Pancreas (tissue), 10 donors: ENCODE measurements at places on chromosomes 1 and 21. TPM values are rescaled to one million over a fixed set of nuclear protein-coding genes. Genes with fewer than 3 reads are reported as not detected.

Gene GNAT2
- total RNA-seq: not detected

- no peak for DNase-seq
These were observed 113.6 kb upstream of the CYYR1 start for GRCh38 chr21:26686705-26687104.

Gene MASP2
- total RNA-seq: not detected

GRCh38 chr1:21216835-21217811 lies 40.4 kb upstream of the EIF4G3 start:
- peak; percentile 66 for DNase-seq

Gene TRPM2
- total RNA-seq: 0.46 TPM

DNA sequence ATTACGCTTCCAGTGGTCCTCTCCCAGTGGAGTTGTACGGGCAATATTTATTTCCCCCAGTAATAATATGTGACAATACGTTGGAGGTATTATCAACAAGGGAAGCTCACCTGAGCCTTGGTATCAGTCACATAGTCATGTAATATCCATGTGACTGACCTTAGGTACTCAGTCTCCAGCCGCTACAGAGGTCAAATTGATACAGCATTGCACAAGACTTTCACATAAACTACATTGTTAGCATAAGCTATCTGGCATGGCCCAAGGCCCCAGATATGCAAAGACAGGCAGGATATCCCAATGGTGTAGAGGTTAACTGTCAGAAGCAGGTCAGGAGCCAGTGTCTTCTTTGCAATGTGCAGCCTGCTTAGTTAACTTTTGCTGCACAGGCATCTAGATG lies 15.3 kb upstream of the CHIT1 start:
- no peak for DNase-seq

DNA sequence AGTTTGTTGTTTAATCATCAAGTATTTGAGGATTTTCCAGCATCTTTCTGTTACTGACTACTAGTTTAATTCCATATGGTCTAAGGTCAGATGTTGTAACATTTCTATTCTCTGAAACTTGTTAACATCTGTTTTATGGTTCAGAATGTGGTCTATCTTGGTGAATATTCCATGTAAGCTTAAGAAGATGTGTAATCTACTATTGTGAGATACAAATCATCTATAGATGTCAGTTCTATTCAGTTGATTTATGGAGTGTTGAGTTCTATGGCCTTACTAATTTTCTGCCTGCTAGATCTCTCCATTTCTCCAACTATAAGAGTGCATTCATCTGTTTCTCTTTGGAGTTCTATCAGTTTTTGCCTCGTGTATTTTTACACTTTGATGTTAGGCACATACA lies 31.5 kb downstream of the WARS2 start:
- DNase-seq: no peak

DNA sequence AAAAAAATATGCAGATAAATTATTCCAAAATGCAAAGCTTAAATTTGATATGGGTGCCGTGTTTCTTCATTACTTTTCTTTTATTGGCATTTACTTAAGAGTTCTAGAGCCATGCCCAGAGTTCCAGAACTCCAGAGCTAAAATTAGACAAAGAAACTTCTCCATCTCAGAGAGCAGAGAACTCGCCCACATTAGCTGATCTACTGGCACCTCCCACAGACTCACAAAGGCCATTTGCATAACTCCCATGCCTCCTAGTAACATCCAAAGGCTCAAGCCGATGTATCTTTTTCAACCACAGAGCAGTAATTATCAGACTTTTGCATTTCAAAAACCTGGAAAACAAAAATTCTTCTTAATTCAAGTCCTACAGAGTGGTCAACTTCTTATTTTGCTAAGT lies 323.8 kb upstream of the ST6GALNAC5 start:
- DNase-seq: no peak

DNA sequence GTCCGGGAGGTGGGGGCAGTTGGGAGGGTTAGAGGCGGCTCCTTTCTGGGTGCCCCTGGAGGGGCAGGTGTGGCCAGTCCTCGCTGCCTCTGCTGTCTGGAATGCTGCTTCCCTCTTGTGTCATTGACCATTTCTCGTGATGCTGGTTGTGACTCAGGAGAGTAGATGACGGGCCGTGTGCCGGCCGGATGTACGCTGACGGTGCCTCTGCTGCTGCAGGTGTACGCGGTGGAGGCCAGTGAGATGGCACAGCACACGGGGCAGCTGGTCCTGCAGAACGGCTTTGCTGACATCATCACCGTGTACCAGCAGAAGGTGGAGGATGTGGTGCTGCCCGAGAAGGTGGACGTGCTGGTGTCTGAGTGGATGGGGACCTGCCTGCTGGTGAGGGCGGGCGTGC lies 13.9 kb downstream of the PRMT2 start:
- DNase-seq: no peak
